Small intestine (tissue), 16 donors: ENCODE measurements at places on chromosomes 5 and 9. TPM values are rescaled to one million over a fixed set of nuclear protein-coding genes. Genes with fewer than 3 reads are reported as not detected.
A peak's percentile ranks its signal among the peaks of the same experiment; 100 is the strongest.

The HEMGN gene
- not detected for polyA plus RNA-seq

The ABCA2 gene
- 3.4 TPM for polyA plus RNA-seq

The OMD gene
- polyA plus RNA-seq = 0.10 TPM

DNA sequence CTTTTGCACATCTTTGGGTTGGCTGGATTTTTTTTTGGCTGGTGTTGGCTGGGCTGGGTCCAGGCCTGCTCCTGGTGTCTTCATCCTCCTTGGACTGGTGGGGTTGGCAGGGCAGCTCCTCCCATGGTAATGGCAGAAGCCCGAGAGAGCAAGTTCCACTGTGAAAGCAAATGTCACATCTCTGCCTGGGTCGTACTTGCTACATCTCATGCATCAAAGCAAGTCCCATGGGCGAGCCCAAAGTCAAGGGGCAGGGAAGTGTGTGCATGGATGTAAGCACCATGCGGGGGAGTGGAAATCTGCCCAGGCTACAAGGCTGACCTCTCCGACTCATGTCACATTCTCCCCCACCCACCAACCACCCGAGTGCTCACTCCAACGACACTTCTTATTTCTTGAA is 26.7 kb downstream of the NKX2-5 start:
- no peaks in the 10 kb centered on the region for H3K36me3 ChIP-seq
- no peak overlapping the region for H3K4me3 ChIP-seq
- DNase-seq = no peak

- H3K27ac ChIP-seq = peak overlapping the region; percentile 82
- H3K27me3 ChIP-seq = peaks cover 4% of the 10 kb centered on the region
- H3K36me3 ChIP-seq = no peaks in the 10 kb centered on the region
- peak; percentile 53 for DNase-seq
- H3K4me3 ChIP-seq = peak overlapping the region; percentile 56
Observed at GRCh38 chr5:98770209-98770910, 3.1 kb upstream of the RGMB start.

DNA sequence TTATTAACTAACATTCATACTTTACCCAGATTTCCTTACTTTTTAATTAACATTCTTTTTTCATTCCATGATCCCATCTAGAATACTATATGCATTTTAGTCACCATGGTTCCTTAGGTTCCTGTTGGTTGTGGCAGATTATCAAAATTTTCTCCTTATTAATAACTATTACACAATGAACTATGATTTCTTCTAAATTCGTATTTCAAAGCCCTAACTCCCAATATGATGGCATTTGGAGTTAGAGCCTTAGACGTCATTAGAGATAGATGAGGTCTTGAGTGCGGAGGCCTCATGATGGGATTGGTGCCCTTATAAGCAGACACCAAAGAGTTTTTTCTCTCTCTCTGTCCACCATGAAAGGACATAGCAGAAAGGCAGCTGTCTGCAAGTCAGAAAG is 485.4 kb downstream of the TLR4 start:
- no peak overlapping the region for H3K4me3 ChIP-seq
- no peaks in the 10 kb centered on the region for H3K27me3 ChIP-seq
- DNase-seq = no peak
- H3K36me3 ChIP-seq = no peaks in the 10 kb centered on the region

GRCh38 chr9:116361547-116361946 is 208.0 kb downstream of the PAPPA start:
- no peak overlapping the region for H3K27ac ChIP-seq
- no peaks in the 10 kb centered on the region for H3K4me1 ChIP-seq
- H3K36me3 ChIP-seq = peaks cover 2% of the 10 kb centered on the region
- no peak overlapping the region for H3K4me3 ChIP-seq
- no peak for DNase-seq

DNA sequence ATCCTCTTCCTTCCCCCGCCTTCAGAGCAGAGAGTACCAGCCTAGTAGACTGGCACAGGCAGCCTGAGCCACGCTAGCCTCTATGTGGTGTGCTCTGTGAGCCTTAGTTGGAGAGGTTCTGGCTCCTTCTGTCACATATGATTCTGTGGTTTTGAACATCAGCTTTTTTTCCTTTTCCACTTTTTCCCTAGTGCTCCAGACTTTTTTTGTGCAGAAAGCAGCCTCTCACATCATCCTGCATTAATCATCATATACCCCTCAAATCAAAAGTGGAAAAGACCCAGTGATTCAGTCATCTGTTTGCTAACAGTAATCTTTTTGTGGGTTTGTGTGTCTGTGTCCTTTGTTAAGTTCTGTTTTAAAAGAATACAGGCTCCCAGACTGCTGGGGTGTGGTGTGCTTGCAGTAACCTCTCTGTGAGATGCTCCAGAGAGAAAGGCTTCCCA is 663.9 kb upstream of the RGMB start:
- H3K4me1 ChIP-seq = no peaks in the 10 kb centered on the region
- no peaks in the 10 kb centered on the region for H3K27me3 ChIP-seq
- H3K4me3 ChIP-seq = no peak overlapping the region
- no peak overlapping the region for H3K27ac ChIP-seq
- no peak for DNase-seq

DNA sequence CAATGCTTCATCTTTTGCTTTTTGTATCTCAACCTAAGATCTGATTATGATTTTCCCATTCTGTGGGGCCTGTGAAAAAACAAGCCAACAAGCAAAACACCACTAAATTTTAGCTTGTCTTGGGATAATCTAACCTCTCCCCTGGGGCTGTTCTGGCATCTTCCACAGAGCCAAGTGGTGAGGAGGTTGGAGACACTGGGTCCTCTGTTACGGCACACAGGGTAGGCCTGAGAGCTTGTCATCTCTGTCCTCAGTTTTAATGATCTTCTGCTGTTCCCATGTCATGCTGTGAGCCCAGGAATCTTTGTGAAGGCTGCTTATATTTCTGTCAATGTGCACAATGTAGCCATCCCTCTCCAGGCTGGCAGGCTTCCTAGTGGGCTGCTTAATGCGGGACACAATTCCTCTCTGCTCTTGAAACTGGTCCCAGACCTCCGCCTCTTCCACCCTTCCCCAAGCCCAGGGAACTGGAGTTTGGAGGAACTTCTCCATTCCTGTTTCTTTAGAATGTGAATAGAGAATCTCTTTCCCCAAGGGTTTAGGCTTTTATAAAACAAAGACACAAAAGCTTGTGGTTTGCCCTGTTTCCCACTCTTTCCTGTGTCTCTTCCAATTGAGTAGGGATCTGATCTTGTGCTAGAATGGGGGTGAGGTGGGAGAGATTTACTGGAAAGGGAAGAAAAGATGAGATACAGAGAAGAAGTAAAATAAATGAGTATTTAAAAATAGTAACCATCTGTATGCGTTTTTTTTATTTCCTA is 30.9 kb upstream of the SEMA6A start:
- H3K27me3 ChIP-seq = no peaks in the 10 kb centered on the region
- no peak overlapping the region for H3K27ac ChIP-seq
- no peaks in the 10 kb centered on the region for H3K4me1 ChIP-seq
- no peaks in the 10 kb centered on the region for H3K36me3 ChIP-seq
- no peak for DNase-seq
- H3K4me3 ChIP-seq = no peak overlapping the region

DNA sequence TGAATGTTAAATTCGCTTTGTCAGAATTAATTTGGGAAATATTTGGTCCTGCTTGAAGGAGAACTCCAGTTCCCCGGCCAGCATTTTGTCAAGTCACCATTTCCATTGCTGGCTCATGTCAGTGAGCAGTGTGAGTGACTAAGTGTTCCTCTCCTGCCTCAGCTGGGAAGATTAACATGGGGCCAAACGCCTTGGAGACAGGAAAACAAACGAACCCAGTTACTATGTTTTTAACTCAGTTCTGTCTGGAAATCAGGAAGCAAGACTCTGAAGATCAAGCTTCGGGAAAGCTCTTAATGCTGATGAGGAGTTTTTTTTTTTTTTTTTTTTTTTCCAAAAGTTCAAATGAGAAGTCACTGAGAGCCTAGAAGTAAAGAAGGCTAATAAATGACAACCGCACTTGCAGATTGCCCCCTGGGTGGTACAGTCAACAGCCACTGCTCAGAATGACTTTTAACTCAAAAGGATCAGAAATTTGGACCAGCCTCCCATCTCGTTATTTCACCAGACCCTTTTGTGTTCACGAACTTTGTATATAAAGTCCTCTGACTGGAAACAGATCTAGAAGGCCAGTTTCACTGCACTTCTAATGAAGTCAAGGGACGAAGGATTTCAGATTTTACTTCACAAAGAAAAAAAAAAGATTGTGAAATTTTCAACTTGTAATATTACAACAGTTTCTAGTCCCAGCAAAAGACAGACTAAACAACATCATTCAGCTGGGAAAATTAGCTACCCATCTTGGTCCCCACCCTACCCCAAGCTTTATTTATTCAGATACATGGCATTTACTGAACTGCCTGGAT is 121.3 kb downstream of the LHFPL2 start:
- no peak overlapping the region for H3K4me3 ChIP-seq
- DNase-seq = peak; percentile 53
- H3K27me3 ChIP-seq = no peaks in the 10 kb centered on the region
- H3K4me1 ChIP-seq = peaks cover 8% of the 10 kb centered on the region
- no peak overlapping the region for H3K27ac ChIP-seq

DNA sequence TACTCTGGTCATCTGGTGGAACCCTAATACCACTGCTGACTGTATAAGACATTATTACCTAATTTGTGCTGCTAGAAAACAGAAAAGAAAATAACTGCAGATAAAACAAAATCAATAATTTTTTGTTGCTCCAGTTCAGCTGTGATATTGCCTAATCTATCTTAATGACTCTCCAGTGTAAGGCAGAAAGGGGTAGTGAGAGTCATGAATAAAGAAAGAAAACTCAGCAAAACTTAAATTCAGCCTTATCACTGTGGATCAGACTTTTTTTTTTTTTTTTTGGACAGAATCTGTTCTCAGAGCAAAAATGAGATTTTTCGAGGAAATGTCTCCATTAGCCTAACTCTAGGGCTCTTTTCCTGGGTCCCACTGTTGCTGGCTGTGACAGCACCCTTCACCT is 1.1 kb upstream of the DOCK2 start:
- H3K4me3 ChIP-seq = no peak overlapping the region
- H3K27ac ChIP-seq = no peak overlapping the region
- no peaks in the 10 kb centered on the region for H3K36me3 ChIP-seq

DNA sequence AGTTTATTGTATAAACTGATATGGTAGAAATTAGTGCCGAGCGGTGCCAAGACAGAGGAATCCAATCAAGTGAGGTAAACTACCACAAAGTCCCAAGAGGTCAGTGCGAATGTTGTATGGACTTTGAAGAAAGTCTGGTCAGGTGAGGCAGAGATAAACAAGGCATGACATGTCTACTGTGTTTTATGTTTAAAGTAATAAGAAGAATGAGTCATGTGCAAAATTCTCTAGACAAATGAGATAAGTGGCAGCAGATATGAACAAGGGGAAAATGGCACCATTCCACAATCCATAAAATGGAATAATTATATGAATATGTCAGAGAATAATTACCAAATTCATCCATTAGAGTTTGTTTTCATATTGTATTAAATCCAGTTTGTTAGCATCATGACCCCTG is 364.1 kb upstream of the CCNH start:
- no peak for DNase-seq
- H3K27ac ChIP-seq = no peak overlapping the region
- no peaks in the 10 kb centered on the region for H3K4me1 ChIP-seq
- no peak overlapping the region for H3K4me3 ChIP-seq

DNA sequence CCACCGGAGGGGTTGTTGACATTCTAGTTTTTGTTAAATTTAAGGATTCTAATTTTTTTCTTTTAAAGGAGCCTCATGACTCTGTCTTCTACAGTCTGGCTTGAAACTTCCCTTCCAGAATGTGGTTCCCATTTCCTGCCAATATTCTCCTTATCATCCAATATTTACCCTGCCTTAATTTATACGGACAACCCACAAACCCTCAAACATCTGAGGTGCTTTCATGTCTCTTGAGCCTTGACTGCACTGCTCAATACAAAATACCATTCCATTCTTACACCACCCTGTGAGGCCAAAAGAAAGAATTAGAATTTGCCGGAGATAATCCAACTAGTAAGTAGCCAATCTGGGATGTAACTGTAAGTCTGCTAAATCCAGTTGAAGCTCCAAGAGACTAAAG is 346.5 kb downstream of the SPOCK1 start:
- no peak for DNase-seq
- no peak overlapping the region for H3K27ac ChIP-seq
- H3K4me1 ChIP-seq = no peaks in the 10 kb centered on the region
- no peaks in the 10 kb centered on the region for H3K36me3 ChIP-seq
- H3K27me3 ChIP-seq = no peaks in the 10 kb centered on the region
- H3K4me3 ChIP-seq = no peak overlapping the region

- peaks cover 5% of the 10 kb centered on the region for H3K4me1 ChIP-seq
- DNase-seq = no peak
- H3K27me3 ChIP-seq = no peaks in the 10 kb centered on the region
Observed at GRCh38 chr9:36192196-36192595, 1.5 kb downstream of the CLTA start.

GRCh38 chr9:113541019-113541900 is 77.7 kb downstream of the RGS3 start:
- no peaks in the 10 kb centered on the region for H3K27me3 ChIP-seq
- H3K36me3 ChIP-seq = peaks cover 4% of the 10 kb centered on the region
- peak overlapping the region; percentile 3 for H3K27ac ChIP-seq
- no peak overlapping the region for H3K4me3 ChIP-seq
- DNase-seq = peak; percentile 65

- no peak overlapping the region for H3K4me3 ChIP-seq
- no peaks in the 10 kb centered on the region for H3K36me3 ChIP-seq
- H3K27ac ChIP-seq = no peak overlapping the region
- no peaks in the 10 kb centered on the region for H3K4me1 ChIP-seq
- H3K27me3 ChIP-seq = no peaks in the 10 kb centered on the region
Observed at GRCh38 chr5:29213475-29213874, 1980.0 kb upstream of the CDH6 start.

DNA sequence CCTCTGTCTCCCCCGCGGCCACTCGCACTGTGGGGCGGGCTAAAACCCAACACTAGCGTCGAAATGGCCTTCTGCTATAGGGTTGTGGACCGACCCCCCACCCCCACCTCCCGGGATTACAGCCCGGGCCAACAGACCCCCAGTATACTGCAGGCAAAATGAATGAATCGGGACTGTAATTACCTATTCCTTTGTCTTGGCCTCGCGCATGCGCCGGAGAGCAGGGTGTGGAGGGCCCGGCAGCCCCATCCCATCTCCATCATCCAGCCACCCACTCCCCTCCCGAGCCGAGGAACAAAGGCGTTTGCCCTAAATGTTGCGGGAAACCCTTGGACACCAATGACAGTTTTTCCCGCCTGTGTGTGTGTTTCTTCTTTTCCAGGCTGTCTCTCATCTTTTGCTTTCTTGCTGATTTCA is 1.6 kb downstream of the BASP1 start:
- H3K27me3 ChIP-seq = peaks cover 3% of the 10 kb centered on the region
- DNase-seq = no peak
- no peak overlapping the region for H3K27ac ChIP-seq
- peak overlapping the region; percentile 63 for H3K4me3 ChIP-seq

GRCh38 chr9:32255026-32255425 is 129.4 kb upstream of the ACO1 start:
- no peak overlapping the region for H3K4me3 ChIP-seq
- DNase-seq = no peak
- no peaks in the 10 kb centered on the region for H3K36me3 ChIP-seq
- H3K4me1 ChIP-seq = no peaks in the 10 kb centered on the region
- H3K27ac ChIP-seq = no peak overlapping the region
